Activated effector memory CD4-positive, alpha-beta T cell treated with anti-CD3 and anti-CD28 coated beads, Interleukin-2, amount 50 U/mL, for 16 hours (primary cell): ENCODE measurements at places on chromosomes 11 and 22.

- DNase-seq, result no peak
These were observed 23.1 kb downstream of the PTPN5 start for GRCh38 chr11:18768472-18768901.

- DNase-seq, result no peak
These were observed 61.3 kb upstream of the CREB3L1 start for GRCh38 chr11:46216019-46216764.

DNA sequence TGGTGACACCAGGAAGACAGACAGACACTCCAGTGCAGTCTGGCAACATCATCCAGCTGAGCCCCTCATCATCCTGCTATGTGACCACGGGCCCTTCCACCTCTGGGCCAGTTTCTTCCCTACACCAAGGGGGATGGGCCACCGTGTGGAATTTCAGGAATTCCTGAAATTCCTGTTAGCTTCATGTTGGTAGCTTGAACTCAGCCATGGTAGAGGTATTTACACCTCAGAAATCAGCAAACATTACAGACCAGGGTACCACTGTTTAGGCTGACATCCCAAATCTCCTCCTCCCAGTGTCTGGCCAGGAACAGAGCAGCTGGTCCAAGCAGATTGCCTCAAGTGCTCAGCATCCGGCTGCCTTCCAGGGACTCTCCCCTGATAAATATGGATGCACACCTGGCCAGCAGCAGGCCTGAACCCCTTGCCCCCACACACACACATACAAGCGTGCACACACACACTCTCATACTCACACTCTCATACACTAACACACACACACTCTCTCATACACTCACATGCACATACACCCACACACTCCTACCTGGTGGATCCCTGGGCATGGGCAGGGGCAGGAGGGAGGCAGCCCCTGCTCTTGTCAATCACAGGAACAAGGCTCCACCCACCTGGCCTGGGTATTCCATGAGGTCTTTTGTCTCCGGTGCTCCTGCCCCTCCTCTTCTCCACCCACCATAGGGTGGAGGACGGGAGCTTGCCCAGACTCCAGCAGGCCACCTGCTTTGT, 85.2 kb downstream of the BUD13 start:
- no peak for DNase-seq

DNA sequence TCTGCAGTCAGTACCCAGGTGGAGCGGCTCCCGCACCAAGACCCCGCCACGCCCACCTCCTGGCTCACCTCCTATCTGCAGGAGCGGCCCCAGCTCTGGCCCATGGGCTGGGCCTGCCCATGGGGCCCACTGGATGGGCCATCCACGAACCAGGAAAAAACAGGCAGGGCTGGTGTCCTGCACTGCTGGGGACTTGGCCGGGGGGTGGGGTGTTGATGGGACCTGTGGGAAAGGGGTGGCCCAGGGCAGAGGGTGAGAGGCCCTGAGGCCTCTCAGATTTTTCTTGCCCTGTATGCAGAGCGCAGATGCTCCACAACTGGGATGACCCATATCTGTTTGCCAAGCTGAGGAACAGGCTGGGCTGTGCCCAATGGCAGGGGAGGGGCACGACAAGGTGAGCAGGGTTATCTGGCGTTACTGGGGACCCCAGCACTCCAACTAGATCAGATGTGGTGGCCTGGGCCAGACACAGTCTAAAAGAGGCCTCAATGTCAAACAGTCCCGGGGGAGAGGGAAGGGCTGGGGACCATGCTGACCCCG, 2.7 kb upstream of the PIM3 start:
- no peak for DNase-seq

DNA sequence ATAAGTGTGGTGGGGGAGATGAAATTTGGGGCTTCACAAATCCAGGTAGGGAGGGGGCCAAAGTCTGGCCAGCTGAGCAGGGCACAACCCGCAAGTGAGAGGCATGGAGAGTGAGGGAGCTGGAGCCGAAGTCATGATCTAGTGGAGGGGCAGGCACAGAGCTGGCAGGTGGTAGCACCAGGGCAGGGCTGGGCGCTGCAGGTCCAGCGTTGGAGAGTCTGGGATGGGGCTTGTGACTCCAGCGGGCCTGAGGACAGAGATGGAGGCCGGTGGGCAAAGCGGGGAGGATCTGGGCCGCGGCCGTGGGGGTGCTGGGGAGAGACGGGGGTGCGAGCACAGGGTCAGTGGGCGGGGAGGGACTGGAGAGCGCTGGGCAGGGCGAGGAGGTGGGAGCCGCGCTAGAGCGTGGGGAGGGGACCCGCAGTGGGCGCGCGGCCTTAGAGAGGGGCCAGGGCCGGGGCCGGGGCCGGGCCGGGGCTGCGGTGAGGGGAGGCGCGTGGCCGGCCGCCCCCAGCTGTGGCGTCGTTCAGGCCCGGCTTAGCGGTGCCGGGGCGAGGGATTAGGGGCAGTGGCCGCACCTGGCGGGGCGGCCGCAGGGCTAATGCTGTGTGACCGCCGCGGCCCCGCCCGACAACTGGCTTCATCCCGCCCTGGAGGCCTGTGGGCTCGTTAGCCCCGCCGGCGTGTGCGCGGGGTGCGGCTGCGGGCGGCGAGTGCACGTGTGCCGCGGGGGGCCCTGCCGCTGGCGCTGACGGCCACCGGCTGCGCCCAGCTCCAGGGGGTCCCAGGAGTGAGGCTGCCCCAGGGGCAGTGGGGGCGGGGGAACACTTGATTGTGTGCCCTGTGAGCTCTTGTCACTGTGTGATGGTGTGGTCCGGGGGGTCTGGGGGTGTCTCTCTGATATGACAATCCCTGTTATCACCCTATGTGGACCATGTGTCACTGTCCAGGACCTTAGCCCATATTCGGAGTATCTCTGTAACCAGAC, 23.6 kb upstream of the MYOD1 start:
- no peak for DNase-seq

GRCh38 chr11:99973993-99974392, 713.1 kb upstream of the ARHGAP42 start:
- no peak for DNase-seq

DNA sequence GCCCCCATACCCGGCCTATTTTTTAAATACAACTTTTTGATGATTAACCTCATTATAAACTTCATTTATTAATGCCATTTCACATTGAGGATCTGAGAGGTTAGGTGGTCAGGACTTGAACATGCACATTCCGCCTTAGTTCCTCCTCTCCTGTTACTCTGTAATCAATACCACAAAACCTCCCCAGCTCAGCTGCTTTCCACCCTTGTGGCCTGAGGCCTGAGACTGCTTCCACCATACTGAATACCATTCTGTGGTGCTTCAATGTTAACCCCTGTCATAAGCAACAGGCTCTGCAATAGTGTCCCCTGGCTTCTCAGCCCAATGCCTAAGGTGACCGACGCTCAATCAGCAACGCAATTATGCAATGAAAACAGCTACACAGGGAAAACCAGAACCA, 405.4 kb downstream of the ETS1 start:
- no peak for DNase-seq

GRCh38 chr11:123011510-123011909, 29.9 kb upstream of the BSX start:
- no peak for DNase-seq

GRCh38 chr22:41574847-41575381, 14.1 kb downstream of the CSDC2 start:
- DNase-seq, result no peak

- no peak for DNase-seq
These were observed 901 bp upstream of the PARVA start for GRCh38 chr11:12376259-12377081.

DNA sequence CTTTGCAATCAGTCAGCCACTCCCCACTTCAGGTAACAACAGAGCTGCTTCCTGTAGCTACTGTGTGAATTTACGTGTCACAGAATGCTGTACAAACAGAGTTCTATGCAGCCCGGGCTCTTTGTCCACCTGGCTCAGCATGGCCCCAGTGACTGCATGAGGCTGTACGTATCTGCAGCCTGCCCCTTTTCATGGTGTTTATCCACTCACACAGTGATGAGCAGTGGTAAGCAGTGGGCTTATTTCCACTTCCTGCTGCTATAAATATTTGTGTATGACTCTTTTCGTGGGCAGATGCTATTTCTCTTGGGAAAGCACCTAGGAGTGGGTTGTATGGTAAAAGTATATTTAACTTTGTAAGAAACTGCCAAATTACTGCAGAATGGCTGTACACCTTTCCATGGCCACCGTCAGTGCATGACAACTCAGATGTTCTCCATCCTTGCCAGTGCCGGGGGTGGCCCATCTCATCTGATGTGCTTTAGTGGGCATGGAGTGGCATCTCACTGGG, 43.3 kb downstream of the MYEOV start:
- peak; percentile 81 for DNase-seq

GRCh38 chr11:553988-554340, 6.6 kb downstream of the LMNTD2 start:
- DNase-seq, result no peak
